ENCODE measurements at places on chromosomes 1 and 21.

GRCh38 chr1:12188115-12188514, 21.3 kb downstream of the TNFRSF1B start:
- DNase-seq: no peak

GRCh38 chr1:248810727-248811513, 14.8 kb downstream of the SH3BP5L start:
- no peak for DNase-seq

DNA sequence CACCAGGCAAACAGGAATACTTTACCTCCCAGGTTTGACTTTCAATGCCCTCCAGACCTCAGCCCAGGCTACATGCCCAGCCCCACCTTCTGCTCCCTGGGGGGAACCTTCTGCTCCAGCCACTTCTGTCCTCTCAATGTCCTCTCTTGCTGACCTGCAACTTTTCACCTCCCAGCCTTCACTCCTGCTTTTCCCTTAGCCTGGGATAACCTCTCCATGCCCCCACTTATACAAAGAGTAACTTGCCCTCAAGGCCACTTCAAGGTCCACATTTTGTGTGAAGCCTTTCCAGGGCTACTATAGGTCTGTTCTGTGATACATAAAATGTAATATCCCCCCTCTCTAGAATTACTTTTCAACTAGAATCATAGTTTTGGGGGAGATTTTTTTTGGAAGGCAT, 21.7 kb downstream of the SERTAD4 start:
- no peak for DNase-seq

DNA sequence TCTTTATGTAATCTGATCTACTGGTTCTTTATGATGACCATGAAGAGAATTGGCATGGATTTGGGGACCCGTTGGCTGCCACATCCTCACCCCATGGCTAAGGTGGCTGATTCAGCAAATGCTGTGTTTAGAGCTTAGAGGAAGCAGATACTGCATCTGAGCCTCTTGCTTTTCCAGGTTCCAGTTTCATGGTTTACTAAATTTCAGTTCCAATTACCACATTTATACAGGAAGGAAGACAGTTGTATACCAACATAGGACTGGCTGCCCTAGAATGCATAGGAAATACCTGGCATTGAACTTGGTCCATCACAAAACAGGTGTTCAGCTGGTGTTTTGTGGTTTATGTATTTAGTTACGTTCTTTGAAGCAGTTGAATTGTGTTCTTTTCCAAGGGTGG, 107.1 kb downstream of the ST3GAL3 start:
- DNase-seq: no peak

DNA sequence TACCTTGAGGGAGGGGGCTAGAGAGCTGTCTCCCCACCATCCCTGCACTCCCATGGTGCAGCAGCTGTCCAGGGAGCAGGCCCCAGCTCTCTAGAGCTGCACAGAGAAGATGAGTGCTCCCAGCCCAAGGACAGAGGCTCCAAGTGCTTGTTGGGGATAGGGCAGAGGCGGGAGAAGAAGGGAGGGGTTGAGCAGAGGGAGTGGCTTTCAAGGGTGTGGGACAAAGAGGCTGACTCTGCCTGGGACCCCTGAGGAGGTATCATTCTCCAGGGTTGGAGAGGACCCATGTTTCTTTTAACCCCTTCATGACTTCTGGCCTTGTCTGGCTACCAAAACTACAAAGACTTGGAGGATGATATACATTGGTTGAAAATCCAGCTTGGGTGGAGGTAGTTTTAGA, 14.6 kb downstream of the FOXD2 start:
- DNase-seq: no peak

- DNase-seq: no peak
Measured at GRCh38 chr1:71071720-71072119, 9.1 kb downstream of the ZRANB2 start.

DNA sequence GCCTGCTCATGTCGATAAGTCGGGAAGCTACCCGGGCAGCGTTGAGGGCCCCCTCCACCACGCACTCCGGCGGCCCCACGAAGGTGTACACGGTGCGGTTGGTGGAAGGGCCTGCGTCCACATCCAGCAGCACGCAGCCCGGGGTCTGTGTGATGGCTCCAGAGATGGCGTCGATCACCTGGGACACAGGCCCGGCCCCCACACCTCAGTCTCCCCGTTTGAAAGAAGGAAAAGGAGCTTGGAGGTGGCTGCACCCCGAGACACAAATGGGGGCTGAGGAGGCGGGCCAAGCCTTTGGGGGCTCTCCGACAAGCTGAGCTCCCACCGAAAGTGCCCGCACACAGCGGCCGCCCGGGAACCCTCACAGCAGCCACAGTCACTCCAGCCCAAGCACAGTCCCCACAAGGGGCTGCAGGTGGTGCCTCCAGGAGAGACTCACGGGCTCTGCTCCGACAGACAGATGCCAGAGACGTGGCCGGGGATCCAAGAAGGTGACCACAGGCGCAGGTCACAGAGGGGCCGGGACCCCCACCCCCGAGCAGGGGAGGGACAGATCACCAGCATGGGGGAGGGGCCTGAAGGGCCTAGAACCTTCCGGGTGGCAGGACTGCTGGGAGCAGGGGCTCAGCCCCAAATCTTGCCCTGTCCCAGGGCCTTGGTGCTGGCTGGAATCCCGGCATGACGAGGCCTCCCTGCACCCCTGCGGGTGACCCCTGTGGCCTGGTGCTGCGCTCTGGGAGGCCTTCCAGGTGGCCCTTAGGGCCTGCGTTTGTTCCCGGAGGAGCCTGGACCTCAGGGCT, 1.0 kb downstream of the FTCD start:
- no peak for DNase-seq
